ENCODE measurements at places on chromosomes 11 and 22.

GRCh38 chr22:23398701-23399366, 181.3 kb downstream of the IGLL1 start:
- no peak for DNase-seq

DNA sequence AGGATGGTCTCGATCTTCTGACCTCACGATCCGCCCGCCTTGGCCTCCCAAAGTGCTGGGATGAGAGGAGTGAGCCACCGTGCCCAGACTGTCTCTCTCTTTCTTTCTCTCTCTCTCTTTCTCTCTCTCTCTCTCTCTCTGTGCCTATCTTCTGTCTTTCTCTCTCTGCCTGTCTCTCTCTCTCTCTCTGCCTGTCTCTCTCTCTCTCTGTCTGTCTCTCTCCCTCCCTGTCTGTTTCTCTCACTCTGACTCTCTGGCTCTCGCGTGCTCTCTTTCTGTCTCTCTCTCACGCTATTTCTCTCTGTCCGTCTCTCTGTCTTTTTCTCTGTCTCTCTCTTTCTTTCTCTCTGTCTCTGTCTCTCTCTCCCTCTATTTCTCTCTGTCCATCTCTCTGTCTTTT, 3911.2 kb upstream of the OR11H1 start:
- DNase-seq: no peak

DNA sequence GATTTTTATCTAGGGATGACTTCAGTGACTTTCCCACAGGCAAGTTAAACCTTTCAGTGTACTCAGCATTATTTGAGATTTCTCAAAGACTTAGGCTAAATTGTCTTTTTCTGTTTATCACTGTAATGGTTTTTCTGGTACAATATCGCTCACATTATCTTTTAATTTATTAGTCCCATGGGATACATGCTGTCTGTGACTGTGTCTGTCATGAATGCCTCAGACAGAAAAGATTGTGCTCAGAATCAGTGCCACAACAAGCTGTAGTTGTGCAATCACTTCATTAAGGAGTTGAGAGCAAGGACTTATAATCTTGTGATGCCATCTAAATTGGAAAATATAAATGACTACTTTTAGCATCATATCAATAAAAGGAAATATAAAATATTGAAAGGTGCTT, 2374.2 kb upstream of the RAG2 start:
- no peak for DNase-seq

DNA sequence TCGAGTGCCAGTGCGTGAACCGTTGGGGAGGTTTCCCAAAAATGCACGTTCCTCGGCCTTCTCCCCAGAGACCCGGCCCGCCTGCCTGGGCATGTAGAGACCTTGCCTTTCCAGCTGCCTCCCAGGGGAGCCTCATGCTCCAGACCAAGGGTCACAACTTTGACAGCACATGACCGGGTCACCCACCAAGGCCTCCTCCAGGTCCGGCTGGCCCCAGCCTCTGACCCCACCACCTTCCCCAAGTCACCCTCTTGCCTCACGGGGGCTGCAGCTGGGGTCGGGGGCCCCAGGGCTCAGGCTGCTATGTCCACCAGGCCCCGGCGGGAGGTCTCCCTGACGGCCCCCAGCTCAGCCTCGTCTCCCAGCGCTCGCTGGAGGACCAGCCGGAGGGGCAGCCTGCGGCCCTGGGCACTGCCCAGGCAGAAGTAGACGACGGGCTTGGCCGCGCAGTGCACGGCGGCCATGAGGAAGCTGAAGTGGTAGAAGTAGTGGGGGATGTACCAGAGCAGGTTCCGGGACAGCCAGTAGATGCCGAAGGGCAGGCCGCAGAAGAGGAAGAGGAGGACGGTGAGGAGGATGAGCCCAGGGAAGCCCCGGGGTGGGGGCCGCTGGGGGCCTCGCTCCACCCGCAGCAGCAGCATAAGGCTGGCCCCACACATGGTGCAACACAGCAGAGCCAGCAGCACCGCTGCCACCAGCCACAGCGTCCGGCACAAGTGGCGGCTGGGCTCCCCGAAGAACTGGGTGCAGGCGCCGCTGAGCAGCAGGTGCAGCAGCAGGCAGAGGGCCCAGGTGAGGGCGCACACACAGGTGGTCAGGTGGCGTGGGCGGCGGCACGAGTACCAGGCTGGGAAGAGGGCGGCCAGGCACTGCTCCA, 4.4 kb downstream of the MRGPRE start:
- no peak for DNase-seq

DNA sequence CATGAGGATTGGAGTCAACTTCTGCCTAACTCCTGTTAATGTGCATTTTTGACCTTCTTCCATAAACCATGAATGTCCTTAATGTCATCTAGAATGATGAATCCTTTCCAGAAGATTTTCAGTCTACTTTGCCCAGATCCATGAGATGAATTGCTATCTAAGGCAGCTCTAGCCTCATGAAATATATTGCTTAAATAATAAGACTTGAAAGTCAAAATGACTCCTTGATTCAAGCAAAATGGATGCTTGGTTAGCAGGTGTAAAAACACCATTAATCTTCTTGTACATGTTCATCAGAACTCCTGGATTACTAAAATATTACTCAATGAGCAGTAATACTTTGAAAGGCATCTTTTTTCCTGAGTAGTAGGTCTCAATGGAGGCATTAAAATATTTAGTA, 238.5 kb upstream of the ZC3H12C start:
- no peak for DNase-seq

DNA sequence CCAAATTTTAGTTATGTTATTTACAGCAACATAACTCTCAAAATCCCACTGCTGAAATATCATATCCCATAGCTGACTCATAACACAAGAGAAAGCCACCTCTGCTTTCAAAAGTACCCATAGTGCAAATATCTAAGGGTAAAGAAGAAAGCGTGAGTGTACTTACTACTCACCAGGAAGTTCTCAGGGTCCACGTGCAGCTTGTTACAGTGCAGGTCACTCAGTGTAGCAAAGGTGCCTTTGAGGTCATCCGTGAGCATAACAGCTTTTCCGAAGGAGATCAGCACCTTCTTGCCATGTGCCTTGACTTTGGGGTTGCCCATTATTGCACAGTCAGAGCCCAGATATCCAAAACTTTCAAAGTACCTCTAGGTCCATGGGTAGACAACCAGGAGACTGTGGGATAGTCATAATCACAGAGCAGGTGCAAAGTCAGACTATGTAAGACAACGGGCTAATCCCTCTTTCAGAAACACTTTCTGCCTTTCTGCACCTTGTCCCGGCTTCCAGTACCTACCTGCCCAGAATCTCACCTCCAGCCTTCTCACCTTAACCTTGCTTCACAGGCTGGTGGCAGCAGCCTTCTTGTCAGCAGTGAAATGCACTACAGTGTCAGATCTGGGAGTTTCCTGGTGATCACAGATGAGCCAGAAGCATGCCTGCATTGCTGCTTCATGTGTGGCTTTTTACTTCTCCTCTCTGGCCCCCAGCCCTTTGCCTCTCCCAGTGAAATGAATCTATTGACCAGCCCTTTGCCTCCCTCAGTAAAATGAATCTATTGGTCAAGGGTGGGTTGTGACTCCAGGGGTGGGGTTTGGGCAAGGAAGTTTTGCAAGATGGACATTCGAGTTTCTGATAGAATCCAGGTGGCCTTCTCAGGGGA, 6.5 kb downstream of the HBG1 start:
- DNase-seq: no peak

DNA sequence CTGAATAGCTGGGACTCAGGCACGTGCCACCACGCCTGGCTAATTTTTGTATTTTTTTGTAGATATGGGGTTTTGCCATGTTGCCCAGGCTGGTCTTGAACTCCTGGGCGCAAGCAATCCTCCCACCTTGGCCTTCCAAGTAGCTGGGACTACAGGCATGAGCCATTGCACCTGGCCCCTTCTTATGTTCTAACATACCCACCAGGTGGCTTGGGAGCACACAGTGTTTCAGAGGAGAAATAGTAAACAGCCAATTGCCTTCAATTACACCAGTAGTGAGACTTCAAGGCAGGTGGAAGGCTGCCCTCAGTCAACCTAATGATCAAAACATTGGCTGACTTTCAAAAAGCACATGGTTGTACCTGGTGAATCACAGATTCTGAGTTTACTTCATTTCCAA, 167.2 kb downstream of the SWAP70 start:
- no peak for DNase-seq

GRCh38 chr11:63609971-63610580, 4.2 kb downstream of the PLAAT3 start:
- DNase-seq: no peak

DNA sequence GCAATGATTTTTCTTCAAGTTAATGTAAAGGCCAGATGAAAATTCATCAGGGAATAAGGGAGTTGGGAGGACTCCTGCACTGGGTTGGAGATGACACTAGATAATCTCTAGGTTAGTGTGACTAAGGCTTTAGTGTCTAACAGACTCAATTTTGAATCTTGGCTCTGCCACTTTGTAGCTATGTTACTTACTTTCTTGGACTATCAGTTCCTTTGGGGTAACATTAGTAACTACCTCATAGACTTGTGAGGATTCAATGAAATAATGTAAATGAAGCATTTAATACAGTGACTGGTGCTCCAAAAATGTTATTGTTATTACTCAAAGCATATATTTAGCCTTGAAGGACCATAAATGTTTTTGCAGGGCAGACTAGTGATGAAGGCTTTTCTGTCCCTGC, 9.6 kb upstream of the CCDC89 start:
- DNase-seq: no peak

DNA sequence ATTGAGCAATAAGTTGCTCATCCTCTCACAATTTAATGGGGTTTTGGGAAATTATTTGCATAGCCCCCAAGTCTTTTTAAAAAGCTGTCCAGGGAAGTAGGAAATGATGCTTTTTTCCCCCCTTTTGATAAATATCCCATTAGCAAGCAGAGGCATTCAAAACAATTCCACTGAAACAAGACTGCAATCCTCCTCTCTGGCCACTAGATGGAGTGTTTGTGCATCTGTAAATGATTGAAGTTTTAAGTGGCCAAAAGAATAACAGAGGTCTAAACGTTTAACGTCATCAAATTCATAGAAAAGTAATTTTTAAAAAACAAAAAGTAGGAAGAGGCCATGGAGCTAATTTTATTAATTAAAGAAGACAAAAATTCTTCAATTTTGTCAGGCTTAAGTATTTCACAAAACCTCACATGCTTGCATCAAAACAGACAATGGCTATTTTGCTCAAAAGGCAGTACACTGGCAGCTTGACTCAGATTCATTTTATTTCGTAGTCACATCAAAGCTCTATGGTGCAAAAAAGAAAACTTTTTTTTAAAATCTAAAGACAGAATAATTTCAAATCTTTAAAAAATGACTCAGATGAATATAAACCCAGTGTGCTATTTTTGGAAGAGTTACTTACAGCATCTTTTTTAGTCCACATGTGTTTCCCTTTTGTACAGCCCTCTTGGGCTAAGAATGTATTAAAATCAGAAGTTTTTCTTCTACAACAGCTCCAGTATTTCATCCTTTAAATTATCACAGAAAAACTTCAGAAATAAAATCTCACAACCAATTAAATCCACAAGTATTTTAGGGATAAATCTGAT, 17.8 kb downstream of the CHORDC1 start:
- no peak for DNase-seq

DNA sequence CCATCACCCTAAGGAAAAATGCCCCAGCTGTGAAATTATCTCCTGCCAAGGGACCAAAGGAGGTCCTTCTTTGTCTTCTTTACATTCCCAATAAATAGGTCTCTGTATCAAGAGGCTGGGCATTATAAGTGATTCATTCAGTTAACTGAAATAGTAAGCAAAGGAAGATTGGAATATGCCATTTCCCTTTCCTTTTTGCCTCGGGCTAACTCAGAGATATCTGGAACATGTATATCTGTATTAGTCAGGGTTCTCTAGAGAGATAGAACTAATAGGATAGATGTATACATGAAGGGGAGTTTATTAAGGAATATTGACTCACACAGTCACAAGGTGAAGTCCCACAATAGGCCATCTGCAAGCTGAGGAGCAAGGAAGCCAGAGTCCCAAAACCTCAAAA, 15.3 kb upstream of the CWF19L2 start:
- no peak for DNase-seq

DNA sequence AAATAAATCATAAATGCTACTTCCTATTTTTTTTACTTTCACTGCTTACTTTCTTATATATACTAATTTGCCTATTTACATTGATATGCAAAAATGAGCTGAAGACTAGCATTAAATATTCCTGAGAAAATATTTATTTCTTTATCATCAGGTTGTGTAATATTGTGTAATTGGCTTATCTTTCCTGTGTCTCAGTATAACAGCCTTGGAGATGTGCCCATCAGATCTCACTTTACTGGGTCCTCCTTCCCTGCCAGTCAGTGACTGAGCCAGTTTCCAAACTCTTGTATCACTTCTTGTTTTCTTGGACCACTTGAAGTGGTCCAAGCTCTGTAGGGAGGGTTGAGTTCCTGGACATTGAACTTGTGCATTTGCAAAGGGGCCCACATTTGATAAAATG, 900.0 kb downstream of the LUZP2 start:
- no peak for DNase-seq

GRCh38 chr11:12777208-12777874, 103.1 kb downstream of the TEAD1 start:
- DNase-seq: no peak

GRCh38 chr11:8283100-8283464, 19.4 kb upstream of the LMO1 start:
- no peak for DNase-seq

GRCh38 chr11:78830277-78830819, 255.7 kb upstream of the NARS2 start:
- DNase-seq: no peak

DNA sequence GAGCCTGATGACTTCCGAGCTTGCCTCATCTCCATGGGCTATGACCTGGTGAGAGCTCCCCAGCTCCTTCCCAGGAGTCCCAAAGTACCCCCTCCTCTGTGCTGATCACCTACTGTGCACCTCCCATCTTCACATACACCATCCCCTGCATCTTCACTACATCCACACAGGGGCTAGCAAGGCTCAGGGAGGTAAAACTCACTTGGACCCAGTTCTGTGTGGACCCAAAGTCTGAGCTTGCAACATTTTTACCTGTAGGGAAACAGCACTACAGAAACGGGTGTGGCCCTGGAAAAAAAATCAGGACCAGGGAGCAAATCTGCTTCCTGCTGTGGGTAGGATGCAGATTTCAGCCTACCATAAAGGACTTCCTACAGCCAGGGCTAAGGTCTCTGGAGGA, 6.1 kb downstream of the CTSF start:
- no peak for DNase-seq

- no peak for DNase-seq
Observed at GRCh38 chr11:113954235-113954634, 20.7 kb upstream of the HTR3A start.
